ENCODE measurements at places on chromosomes 16 and 17. TPM values are rescaled to one million over a fixed set of nuclear protein-coding genes. Genes with fewer than 3 reads are reported as not detected.
A peak's percentile ranks its signal among the peaks of the same experiment; 100 is the strongest.

The VAT1L gene
- not detected for total RNA-seq

The EPN3 gene
- not detected for total RNA-seq

The UTP4 gene
- 16.1 TPM for total RNA-seq

DNA sequence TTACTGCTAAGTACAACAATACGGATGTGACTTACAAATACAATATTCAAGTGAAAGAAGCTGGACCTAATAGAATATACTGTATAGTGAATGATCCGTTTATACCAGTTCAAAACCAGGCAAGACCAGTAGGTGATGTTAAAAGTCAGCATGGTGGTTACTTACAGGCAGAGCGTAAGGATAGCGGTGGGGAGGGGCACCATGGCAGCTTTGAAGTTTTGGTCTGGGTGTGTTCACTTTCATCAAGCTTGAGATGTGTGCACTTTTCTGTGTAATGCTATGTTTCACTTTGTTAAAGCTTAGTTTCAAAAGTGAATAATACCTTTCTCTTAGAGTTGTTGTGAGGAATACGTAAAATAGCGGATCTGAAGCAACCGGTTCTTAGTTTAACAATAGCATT is 16.5 kb upstream of the SLC35G3 start:
- no peak for DNase-seq

- DNase-seq: peak; percentile 18
Observed at GRCh38 chr17:50363217-50364060, 9.5 kb downstream of the MRPL27 start.

DNA sequence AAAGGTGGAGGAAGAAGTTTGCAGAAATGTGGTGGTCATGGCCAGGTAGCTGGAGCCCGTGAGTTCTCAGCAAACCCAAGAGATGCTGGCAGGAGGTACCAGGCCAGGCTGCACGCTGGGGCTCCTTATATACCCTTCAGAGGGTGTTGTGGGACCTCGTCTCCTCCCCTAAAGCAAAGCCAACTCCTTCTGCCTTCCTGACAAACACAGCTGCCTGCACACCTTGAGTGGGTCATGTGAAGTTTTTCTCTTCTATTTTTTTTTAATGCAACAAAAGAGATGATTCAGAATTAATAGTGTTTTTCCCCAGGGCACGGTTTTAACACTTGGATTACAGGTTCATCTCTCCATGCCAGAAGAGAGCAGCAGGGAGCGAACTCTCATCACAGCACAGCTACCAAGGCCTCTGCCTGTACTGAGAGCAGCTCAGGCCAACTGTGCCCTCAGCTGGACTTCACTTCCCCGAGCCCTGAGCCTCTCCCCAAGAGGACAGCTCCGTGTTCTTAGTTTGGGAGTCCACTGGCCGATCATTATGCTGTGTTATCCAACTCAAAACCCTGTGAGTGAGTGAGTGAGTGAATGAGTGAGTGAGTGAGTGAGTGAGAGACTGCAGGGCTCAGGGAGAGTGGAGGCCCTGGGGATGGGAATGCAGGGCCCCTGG is at the start of gene KRT15:
KRT15 (minus strand) TSS at position 102 of the 661 bp plus-strand sequence; CDS start at position 39, 63 bp downstream.
- no peak for DNase-seq

DNA sequence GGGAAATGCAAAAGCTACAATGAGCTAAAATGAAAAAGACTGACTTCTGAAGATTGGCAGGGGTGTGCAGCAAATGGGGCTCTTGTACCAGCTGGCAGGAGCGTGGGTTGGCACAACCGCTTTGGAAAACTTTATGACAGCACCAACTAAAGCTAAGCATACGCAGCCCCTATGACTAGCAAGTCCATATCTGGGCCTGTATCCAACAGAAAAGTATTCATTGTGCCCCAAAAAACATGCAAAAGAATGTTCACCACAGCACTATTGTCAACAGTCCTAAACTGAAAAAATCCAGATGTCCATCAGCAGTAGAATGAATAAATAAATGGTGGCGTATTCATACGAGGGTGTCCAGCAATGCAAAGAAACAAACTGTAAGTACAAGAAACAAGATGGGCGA is 22.6 kb upstream of the ITGA3 start:
- peak; percentile 50 for DNase-seq

- DNase-seq: no peak
Observed at GRCh38 chr17:77531002-77531401, 390.2 kb downstream of the SEC14L1 start.

- DNase-seq: no peak
Observed at GRCh38 chr17:34723875-34724274, 144.5 kb downstream of the TMEM132E start.

GRCh38 chr17:35185849-35186248 is 8.3 kb downstream of the SLC35G3 start:
- DNase-seq: no peak

Measured in myocyte (in vitro differentiated cells).